ENCODE measurements at places on chromosomes 4 and X.

- DNase-seq = no peak
Observed at GRCh38 chr4:7040765-7041164, 2.4 kb upstream of the TADA2B start.

- no peak for DNase-seq
Observed at GRCh38 chr4:37719021-37719420, 32.8 kb upstream of the RELL1 start.

- DNase-seq = no peak
Observed at GRCh38 chr4:17932041-17932440, 89.5 kb downstream of the LCORL start.

- no peak for DNase-seq
Observed at GRCh38 chrX:17005712-17006368, 59.4 kb downstream of the REPS2 start.

- no peak for DNase-seq
Observed at GRCh38 chr4:71130827-71131603, 137.6 kb downstream of the DCK start.

DNA sequence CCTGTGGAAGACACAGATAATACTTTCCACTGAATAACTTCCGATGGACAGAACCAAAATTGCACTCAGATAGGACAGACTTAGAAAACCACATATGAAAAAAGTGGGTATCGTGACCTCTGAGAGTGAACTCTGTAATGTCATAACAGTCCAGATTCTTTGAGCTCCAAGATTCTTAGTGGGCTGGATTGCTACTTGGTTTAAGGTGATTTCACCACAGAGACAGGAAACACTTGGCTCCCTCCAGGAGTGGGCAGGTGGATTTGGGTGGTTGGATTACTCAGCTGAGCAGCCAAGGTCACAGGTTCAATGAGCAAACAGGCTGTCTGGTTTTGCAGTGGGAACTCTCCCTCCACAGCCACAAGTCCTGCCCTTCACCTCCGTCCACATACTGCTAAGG, 126.0 kb downstream of the AFAP1 start:
- no peak for DNase-seq

GRCh38 chr4:3439391-3439790, 2.4 kb upstream of the HGFAC start:
- no peak for DNase-seq

DNA sequence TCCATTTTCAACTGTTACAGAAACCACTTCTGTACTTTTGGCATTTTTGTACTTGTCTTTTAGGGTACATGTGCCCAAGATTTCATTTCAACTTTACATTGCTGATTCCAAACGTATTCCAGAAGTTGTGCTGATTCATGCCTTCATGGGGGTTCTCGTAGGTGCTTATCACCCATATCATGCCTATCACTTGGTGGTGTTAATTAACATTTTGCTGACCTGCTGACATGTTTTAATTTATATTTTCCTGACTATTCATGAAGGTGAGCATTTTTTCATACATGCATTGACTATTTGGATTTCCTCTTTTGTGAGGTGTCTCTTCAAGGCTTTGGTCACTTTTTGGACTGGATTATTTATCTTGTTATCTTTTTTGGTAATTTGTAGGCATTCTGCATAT, 64.1 kb downstream of the CC2D2A start:
- DNase-seq = no peak

- no peak for DNase-seq
Observed at GRCh38 chrX:121307449-121307848, 260.0 kb downstream of the GLUD2 start.

DNA sequence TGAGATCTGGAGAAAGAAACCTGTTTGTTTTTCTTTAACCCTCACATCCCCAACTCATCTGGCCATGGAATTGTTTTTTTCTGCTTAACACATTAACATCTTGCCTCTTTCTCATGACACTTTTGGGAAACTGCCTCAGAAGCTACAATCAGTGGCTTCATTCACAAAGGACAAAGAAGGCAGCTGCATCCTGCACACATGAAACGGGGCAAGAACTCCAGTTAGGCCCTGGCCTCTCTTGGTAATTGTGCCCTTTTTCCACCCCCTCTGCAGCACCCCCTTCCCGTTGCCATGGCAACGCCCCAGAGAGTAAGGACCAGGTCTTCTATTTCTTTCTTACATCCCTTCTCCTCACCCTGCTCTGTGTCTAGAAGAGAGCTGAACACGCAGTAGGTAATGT, 103.4 kb downstream of the PDGFRA start:
- no peak for DNase-seq

GRCh38 chrX:23554304-23554703, 113.0 kb upstream of the PRDX4 start:
- no peak for DNase-seq

GRCh38 chr4:23811161-23811560, 78.7 kb downstream of the PPARGC1A start:
- no peak for DNase-seq

DNA sequence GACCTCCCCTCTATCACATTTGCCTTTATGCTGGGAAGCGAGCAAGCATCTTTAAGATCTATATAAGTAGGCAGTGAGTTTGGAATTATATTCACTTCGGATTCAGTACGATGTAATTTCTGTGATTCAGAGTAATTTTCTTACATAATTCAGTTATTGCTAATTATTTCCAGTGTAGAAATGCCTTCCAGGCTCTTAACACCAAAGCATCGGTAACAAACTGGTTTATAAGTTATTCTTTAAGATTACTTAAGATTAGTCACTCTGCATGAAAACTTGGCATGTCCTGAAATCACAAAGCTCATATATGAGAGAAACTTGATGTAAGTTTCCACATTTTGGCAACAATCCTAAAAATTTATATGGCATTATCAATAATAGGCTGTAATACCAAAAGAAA, 120.8 kb downstream of the ADAMTS3 start:
- DNase-seq = no peak

DNA sequence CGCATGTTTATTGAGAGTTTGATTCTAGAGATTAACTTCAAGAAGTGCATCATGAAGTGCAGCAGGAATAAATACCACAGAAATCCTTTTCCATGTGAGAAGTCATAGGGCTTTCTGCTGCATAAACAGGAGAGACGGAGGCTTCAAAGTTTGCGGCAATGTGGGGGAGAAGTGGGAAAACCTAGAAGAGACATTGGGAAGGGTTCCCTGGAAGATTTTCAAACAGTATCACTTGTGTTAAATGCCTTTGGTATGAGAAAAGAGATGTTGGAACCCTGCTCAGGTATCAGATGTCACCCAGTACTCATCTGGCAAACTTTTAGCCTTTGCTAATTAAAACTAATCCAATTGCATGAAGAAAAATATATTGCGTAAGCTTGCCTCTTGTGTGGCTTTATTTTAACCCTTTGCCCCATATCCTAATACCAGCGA, 15.4 kb downstream of the NHS start:
- DNase-seq = no peak

GRCh38 chrX:46256875-46257274, 288.3 kb downstream of the ZNF674 start:
- DNase-seq = no peak

GRCh38 chrX:46588263-46588662, 14.7 kb downstream of the CHST7 start:
- DNase-seq = no peak

GRCh38 chr4:150164055-150164454, 85.8 kb downstream of the DCLK2 start:
- DNase-seq = no peak

DNA sequence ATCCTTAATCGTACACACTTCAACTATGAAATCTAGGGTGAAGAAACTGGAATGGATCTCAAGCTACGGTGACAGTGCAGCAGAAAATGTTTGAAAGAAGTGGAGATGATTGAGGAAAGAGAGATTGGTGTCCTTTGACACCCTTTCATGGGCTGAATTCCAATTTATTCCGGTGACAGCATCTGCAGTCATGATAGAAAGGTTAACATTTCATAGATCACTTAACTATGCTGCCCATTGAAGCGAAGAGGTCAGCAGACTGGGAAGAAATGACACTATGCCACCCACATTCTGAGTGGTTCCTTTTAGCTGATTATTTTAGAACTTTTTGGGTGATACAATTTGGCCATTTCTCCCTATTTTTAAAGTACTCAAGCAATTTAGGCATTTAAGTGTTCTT, 82.3 kb downstream of the DNAAF6 start:
- no peak for DNase-seq

GRCh38 chr4:8164194-8164565, 5.6 kb upstream of the ABLIM2 start:
- no peak for DNase-seq

- no peak for DNase-seq
Observed at GRCh38 chr4:16263056-16263455, 36.8 kb upstream of the TAPT1 start.

- DNase-seq = no peak
Observed at GRCh38 chrX:134804779-134805178, 146.5 kb upstream of the PLAC1 start.

- DNase-seq = no peak
Observed at GRCh38 chr4:3177426-3177825, 71.5 kb upstream of the MSANTD1 start.

GRCh38 chrX:21632027-21632426, 26.1 kb downstream of the KLHL34 start:
- DNase-seq = no peak

- DNase-seq = no peak
Observed at GRCh38 chr4:6405397-6405706, 67.1 kb downstream of the PPP2R2C start.

DNA sequence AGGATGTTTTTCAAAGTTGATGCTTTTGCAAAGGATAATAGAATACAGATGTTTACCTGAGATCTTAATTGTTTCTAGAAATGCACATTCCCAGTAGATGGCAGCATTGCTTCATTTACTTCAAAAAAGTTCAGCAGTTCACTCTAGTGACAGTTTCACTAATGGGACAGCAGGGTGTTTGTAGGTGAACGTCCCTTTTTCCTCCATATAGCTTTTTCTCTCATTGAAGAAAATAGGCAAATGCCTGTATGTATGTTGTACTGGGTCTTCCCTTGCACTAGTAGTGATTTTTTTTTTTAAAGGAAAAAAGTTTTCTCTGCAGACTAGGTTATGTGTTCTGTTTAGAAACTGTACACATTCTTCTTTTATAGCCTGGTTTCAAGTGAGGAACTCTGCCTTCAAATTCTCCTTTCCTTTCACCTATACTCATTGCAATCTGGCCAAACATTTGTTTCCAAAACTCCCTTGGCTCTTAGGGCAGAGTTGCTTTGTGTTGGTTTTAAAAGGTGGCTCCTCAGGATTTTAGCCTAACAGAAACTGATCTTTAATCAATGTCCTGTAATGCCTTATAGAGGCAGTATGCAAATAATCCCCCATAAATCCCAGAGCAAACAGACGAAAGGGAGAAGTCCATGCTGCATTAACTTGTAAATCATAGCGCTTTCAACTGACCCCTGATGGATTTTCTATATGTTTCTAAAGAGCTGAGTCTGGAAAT, 86.3 kb downstream of the EGF start:
- DNase-seq = peak; percentile 40

- DNase-seq = no peak
Observed at GRCh38 chr4:6770581-6771228, 11.8 kb upstream of the KIAA0232 start.

DNA sequence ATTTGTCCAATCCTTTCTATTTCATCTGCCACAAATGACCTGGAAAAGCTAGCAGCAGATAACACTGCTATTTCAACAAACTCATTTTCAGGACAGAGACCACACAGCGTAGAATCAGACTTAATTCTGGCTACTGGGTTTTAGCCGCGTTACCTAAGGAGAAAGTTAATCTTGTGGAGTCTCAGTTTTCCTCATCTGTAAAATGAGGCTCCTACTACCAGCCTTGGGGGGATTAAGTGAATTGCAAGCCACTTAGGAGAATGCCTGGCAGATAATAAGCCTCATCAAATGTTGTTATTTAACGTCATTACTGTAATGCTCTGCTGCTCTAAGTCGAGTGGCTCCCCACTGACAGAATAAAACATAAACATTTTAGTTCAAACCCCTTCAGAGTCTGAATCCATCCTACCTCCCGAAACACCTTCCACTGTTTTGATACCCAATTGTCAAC, 1.4 kb downstream of the CCNI start:
- DNase-seq = no peak

DNA sequence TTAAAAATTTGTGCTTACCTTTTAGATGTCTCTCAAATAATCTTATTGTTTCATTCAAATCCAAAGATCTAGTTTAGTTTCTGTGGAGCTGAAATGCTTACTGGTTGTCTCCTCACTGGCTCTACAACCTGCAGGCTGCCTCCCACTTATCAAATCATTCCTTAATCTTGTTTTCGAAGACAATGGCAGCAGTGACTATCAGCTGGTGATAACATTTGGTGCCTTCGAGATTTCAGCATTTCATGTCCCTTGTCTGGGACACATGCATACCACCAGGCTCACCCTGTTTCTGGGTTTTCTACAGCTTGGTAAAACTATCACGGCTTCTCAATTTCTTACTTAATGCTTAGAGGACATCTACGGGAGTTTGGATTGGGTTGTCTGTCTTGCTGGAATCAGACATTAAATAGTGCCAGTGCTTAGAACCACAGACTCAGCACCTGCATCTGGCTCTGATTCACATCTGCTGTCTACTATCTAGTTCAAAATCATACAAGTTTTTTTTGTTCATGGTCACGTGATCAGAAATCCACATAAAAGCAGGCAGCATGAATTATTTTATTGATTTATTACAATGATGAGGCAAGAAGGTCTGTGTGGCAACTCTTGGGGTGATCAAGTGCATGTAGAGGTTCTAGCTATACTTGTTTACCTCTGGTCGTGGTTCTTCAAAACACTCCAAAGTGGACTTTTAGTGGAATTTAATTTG, 32.0 kb upstream of the SMARCAD1 start:
- no peak for DNase-seq

DNA sequence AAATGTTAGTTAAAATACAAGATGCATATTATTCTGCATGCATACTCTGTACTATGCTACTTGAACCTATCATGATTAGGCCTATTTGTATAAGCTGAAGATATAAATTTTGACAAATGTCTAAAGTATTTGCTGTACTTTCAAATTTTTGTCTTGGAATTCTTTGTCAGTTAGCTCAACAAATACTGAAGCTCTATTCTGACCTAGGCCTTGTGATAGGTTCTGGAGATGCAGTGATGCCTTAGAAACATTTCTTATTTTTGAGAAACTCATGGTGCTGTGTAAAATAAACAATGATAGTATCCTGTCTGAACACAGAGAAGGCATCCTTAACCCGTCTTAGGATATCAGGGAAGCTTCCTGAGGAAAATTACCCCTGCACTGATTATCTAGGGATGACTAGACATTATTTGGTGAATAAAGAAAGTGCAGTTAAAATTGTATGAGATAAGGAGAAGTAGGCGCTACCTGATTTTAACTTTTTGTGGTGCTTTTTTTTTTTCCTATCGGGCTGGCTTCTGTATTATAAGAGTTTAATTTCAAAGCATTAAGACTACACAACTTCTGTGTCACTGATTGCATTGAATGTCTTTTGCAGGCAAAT, 43.4 kb downstream of the MOB1B start:
- DNase-seq = no peak

All from GM19239 (cell line).